Spinal cord (tissue), 10 donors: ENCODE measurements at places on chromosomes 13 and 19. TPM values are rescaled to one million over a fixed set of nuclear protein-coding genes. Genes with fewer than 3 reads are reported as not detected.

- no peaks in the 10 kb centered on the region for H3K36me3 ChIP-seq
- H3K27me3 ChIP-seq = no peaks in the 10 kb centered on the region
- no peak for DNase-seq
- H3K27ac ChIP-seq = peak overlapping the region; percentile 78
- peaks cover 16% of the 10 kb centered on the region for H3K4me1 ChIP-seq
These were observed 90.5 kb upstream of the ANKRD10 start for GRCh38 chr13:111005364-111005763.

DNA sequence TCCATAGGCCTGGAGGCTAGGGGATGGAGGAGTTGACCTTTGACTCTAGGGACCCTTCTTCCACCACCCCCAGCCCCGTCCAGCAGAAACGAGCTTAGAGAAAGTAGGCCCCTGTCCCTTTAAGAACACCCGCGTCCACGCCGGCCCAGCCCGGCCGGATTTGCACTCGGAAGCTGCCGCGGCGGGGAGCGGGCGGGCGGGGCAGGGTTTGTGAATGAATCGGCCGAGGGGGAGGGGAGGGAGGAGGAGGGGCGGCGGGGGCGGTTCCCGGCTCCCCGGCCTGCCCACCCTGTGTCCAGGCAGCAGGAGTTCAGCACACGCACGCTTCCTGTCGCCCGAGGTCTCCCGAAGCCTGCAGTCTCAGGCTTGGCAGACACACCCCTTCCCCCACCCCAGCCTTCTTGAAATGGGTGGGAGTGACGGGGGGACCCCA, 1.5 kb downstream of the UNC13A start:
- peak overlapping the region; percentile 45 for H3K4me3 ChIP-seq
- DNase-seq = no peak
- H3K27me3 ChIP-seq = peaks cover 5% of the 10 kb centered on the region
- H3K36me3 ChIP-seq = no peaks in the 10 kb centered on the region

- H3K27ac ChIP-seq = peak overlapping the region; percentile 47
- H3K4me3 ChIP-seq = peak overlapping the region; percentile 21
- H3K4me1 ChIP-seq = peaks cover 17% of the 10 kb centered on the region
- H3K36me3 ChIP-seq = peaks cover 16% of the 10 kb centered on the region
These were observed 7.9 kb downstream of the AXL start for GRCh38 chr19:41226874-41227390.

DNA sequence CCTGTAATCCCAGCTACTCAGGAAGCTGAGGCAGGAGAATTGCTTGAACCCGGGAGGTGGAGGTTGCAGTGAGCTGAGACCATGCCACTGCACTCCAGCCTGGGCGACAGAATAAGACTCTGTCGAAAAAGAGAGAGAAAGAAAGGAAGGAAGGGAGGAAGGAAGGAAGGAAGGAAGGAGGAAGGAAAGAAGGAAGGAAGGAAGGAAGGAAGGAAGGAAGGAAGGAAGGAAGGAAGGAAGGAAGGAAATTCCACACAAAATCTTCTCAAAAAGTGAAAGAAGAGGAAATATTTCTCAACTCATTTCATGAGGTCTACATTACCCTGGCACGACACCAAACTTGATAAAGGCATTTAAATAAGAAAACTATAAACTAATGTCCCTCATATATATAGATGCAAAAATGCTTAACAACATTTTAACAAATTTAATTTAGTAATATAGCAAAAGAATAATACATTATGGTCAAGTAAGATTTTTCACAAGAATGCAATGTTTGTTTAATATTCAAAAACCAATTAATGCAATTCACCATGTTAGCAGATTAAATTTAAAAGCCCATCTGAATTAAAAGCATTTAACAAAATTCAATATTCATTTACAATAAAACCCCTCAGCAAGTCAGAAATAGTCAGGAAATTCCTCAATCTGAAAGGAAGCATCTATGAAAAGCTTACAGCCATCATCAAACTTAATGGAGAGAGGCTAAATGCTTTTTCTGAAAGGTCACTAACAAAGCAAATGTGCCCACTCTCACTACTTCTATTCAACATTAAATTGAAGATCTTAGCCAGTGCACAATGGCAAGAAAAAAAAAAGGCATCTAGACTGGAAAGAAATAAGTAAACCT, 12.0 kb upstream of the CPB2 start:
- no peaks in the 10 kb centered on the region for H3K36me3 ChIP-seq
- no peak for DNase-seq
- no peaks in the 10 kb centered on the region for H3K4me1 ChIP-seq
- no peaks in the 10 kb centered on the region for H3K27me3 ChIP-seq

DNA sequence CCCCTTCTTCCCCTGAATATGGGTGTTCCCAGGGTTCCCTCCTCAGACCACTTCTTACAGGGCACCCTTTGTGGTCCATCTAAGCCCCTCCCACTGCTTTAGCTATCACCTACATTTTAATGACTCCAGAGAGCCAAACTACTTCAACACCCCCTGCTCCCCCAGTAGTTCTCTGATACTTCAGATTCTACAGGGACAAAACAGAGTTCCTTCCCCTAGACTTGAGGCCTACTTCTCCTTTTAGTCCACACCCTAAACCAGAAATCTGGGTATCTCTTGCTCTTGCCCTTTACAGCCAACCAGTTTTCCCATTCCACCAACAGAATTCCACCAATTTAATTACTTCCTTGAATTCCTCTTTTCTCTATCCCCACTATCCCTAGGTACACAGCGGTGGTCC, 107.2 kb downstream of the KCNRG start:
- H3K36me3 ChIP-seq = no peaks in the 10 kb centered on the region
- H3K27me3 ChIP-seq = peaks cover 14% of the 10 kb centered on the region
- DNase-seq = no peak

DNA sequence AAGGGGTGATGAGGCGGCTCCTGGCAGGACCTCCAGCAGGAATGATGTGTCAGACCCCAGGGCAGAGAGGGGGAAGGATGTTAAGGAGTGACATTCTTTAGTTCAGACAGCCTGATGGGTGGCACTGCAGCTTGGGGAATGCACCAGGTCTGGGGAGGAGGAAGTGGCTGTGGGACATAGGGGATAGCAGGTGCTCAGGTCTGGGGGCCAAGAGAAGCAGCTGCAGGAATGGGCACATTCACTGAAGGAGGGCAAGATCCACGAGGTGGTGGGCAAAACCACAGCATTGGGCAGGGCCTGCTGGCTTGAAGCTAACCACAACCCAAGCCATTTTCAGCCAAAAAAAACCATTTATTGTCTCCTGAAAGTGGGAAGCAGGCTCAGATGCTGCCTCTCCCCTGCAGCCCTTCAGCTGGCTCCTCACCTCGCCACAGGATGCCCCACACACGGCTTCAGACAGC, 26.5 kb downstream of the COMP start:
- H3K4me3 ChIP-seq = no peak overlapping the region
- H3K27ac ChIP-seq = no peak overlapping the region
- peaks cover 82% of the 10 kb centered on the region for H3K36me3 ChIP-seq
- DNase-seq = no peak
- no peaks in the 10 kb centered on the region for H3K27me3 ChIP-seq

GRCh38 chr13:114311908-114312307, 2.4 kb upstream of the CHAMP1 start:
- peaks cover 5% of the 10 kb centered on the region for H3K36me3 ChIP-seq
- H3K4me1 ChIP-seq = peaks cover 18% of the 10 kb centered on the region
- H3K27ac ChIP-seq = no peak overlapping the region
- no peak for DNase-seq

GRCh38 chr19:56683116-56683515, 11.6 kb upstream of the ZNF835 start:
- no peak overlapping the region for H3K4me3 ChIP-seq
- H3K27ac ChIP-seq = no peak overlapping the region
- peaks cover 2% of the 10 kb centered on the region for H3K4me1 ChIP-seq
- H3K27me3 ChIP-seq = no peaks in the 10 kb centered on the region
- H3K36me3 ChIP-seq = no peaks in the 10 kb centered on the region

- H3K4me1 ChIP-seq = peaks cover 72% of the 10 kb centered on the region
- DNase-seq = no peak
- peak overlapping the region; percentile 48 for H3K27ac ChIP-seq
- H3K4me3 ChIP-seq = peak overlapping the region; percentile 12
These were observed 7.9 kb downstream of the MLLT1 start for GRCh38 chr19:6271721-6272410.

DNA sequence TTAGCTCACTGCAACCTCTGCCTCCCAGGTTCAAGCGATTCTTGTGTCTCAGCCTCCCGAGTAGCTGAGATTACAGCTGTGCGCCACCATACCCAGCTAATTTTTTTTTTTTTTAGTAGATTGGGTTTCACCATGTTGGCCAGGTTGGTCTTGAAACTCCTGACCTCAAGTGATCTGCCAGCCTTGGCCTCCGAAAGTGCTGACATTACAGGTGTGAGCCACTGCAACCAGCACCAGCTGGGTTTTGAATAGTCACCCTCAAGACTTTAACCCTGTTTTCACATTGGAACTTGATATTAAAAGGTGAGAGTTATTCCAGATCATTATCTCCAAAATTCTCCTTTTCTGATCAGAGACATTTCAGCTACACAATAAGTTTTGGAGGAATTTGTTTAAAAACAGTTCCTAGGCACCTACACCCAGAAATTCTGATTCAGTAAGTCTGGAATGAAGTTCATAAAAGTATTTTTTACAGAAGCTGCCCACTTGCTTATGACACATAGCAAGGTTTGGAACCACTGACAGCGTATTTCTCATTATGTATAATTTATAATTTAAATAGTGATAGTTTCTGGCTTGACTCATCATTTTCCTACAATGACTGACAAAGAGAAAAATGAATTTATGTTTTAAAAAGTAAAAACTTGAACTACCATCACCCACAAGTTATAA, 417.3 kb downstream of the DIAPH3 start:
- H3K4me1 ChIP-seq = peaks cover 3% of the 10 kb centered on the region
- H3K4me3 ChIP-seq = no peak overlapping the region
- H3K27me3 ChIP-seq = no peaks in the 10 kb centered on the region

DNA sequence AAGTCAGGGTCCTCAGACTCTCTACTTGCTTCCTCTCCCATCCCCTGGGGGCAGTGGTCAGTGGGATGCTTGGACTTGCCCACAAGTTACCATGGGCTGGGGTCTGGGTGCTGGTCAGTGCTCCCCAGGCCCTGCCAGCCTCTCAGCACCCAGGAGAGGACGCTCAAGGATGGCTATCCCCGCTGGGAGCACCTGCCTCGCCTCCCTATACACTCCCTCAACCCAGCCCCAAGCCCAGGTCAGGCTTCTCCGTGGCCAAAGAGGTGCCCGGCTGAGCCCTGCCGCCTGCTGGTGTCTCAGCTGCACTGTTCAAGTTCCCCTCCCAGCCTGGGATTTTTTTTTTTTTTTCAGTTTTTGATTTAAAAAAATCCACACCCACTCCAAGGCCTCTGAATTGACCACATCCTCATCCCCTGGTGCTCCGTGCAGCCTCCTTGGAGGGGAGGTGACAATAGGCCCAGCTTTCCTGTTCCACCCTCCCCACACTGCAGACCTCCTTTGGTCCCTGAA, 10.8 kb downstream of the F2RL3 start:
- no peak for DNase-seq
- H3K4me1 ChIP-seq = peaks cover 27% of the 10 kb centered on the region
- no peak overlapping the region for H3K27ac ChIP-seq
- no peak overlapping the region for H3K4me3 ChIP-seq
- no peaks in the 10 kb centered on the region for H3K36me3 ChIP-seq

DNA sequence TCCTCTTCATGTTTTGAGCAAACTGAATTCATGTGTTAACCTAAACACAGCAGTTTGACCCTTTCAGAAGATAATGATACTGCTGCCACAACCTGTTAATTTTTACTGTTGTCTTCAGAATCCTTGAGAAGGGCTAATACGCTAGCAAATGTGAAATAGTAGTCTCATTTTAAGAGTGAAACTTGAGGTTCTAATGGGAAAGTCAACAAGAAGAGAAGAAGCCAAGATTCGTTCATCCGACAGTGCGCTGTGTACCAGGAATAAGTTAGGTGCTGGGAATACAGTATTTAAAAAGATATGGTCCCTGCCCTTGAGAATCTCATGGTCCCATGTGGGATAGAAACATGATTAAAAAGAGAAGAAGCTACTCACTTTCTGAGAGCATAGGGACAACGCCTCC, 134.4 kb downstream of the KL start:
- H3K4me1 ChIP-seq = peaks cover 10% of the 10 kb centered on the region
- peak overlapping the region; percentile 27 for H3K27ac ChIP-seq
- H3K36me3 ChIP-seq = peaks cover 7% of the 10 kb centered on the region

DNA sequence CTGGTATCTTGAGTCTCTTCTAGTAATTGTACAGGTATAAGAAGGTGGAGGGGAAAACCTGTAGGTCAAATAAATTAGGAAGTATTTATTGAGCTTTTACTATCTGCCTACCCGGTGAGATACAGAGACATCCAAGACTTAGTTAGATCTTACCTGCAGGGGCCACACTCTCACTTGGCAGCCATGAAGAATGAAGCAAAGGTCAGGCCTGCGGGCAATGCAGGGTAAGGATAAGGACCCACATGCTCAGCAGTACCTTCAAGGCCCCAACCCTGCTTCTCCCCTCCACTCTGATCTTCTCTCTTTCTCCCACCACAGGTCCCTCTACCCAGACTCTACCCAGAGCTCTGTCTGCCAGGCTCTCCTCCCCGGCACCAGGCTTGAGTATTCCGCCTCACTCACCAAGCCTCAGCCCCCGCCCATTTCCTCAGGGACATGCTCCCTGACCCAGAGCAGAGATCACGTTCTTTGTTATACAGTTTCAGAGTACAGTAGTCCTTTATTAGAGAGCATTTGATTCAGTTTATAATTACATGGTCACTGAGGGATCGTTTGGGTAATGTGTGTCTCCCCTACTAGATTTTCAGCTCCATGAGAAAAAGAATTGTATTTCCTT, 18.9 kb upstream of the CLDN10 start:
- H3K4me3 ChIP-seq = no peak overlapping the region
- no peaks in the 10 kb centered on the region for H3K36me3 ChIP-seq
- H3K4me1 ChIP-seq = peaks cover 3% of the 10 kb centered on the region
- H3K27ac ChIP-seq = no peak overlapping the region
- H3K27me3 ChIP-seq = no peaks in the 10 kb centered on the region

DNA sequence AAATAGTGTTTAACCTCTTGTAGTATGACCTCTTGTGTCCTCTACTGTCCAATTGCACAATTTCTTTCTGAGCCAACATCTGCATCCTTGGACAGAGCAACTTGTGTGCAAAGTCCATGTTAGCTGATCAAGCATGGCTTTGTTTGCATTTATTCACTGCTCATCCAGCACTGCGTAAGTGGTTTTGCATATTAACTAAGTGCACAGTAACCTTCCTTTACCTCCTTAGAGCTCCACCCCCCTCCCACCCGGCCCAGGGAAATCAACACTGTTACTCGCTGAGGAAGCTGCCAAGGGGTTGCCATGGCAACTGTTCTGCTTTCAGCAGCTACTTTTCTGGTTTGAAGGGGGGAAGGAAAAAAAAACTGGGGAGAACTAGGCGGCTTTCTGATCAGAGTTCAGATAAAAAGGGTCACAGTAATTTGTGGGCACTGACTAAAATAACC, 153.5 kb upstream of the KLF12 start:
- H3K27ac ChIP-seq = peak overlapping the region; percentile 90
- H3K36me3 ChIP-seq = no peaks in the 10 kb centered on the region
- H3K4me1 ChIP-seq = peaks cover 11% of the 10 kb centered on the region
- H3K4me3 ChIP-seq = peak overlapping the region; percentile 49

CPB2 gene
- not detected for total RNA-seq

CYP2S1 gene
- 0.44 TPM for total RNA-seq

TSPAN16 gene
- not detected for total RNA-seq

ONECUT3 gene
- total RNA-seq = 0.06 TPM

ITM2B gene
- 469 TPM for total RNA-seq

VSTM1 gene
- 1.8 TPM for total RNA-seq

ZNF583 gene
- 20.0 TPM for total RNA-seq

SPRY2 gene
- total RNA-seq = 32.8 TPM
